NCI-H1417 (cell line): ENCODE measurements at places on chromosomes 3 and 15.

GRCh38 chr3:17432236-17432635 is 310.2 kb downstream of the TBC1D5 start:
- DNase-seq = peak; percentile 7

DNA sequence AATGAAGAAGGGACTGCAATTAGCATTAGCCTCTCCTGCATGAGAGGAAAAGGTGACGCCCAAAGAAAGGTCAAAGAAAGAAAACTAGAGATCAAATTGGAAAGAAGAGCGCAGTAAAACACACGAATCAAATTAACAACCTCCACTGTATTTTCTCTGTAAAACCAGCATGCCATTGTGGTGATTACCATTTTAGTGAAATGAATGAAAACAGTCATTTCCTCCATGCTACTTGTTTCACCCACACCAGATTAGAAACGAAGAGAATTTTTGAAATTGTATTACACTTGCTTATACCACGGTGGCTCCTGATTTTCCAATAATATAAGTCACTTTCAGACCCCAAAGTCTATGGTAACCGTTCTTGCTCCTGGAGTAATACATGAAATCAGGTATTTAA is 71.6 kb downstream of the SUMF1 start:
- no peak for DNase-seq

- no peak for DNase-seq
These were observed 439.2 kb downstream of the PLOD2 start for GRCh38 chr3:145721815-145722214.

GRCh38 chr3:86234506-86235254 is 756.3 kb downstream of the VGLL3 start:
- no peak for DNase-seq

- DNase-seq = no peak
These were observed 348 bp upstream of the DPP8 start for GRCh38 chr15:65517866-65518207.

DNA sequence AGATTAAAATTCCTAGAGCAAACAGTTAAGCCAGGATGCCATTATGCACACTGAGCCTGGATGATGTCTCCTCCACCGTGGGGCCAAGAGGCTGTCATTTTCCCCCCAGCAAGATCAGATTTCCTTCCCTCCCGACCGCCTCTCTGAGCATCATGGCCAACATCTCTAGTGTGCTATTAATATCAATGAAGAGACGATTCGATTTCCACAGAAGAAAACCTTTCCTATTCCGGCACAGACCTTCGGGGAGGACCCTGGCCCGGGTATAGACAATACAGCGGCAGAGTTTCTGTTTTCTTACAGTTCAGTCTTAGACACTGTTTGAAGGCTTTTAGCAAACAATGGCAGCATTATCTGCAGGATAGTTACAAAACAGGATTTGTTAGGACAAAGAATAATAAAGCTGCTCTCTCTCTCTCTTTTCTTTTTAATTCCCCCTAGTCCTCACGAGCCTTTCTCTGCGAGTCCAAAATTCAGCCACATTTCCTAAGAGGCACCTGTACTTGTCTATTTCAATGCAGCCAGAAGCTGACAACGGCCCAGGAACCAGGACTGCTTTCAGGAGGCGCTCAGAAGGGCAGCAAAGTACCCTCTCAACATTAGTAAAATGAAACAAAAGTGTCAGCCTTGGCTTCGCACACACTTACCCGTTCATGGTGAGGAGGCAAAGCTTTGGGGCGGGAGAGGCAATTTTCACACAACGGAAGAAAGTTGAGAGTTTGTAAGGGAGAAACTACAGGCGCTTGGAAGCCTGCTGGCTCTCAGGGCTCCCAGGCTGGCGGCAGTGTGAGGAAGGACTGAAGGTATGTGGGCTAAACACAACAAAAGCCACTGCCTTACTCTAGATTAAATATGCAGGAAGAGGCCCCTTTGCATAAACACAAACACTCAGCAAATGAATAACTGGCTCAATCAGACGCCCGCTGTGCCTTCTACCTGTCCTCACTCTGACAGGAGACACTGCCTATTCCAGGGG is 278.0 kb downstream of the FOXP1 start:
- peak; percentile 41 for DNase-seq

GRCh38 chr15:48862705-48863104 is 15.2 kb upstream of the EID1 start:
- DNase-seq = no peak

GRCh38 chr15:101127506-101128076 is 124.3 kb downstream of the CHSY1 start:
- peak; percentile 42 for DNase-seq

- DNase-seq = no peak
These were observed 59.7 kb upstream of the GK5 start for GRCh38 chr3:142285083-142285517.

DNA sequence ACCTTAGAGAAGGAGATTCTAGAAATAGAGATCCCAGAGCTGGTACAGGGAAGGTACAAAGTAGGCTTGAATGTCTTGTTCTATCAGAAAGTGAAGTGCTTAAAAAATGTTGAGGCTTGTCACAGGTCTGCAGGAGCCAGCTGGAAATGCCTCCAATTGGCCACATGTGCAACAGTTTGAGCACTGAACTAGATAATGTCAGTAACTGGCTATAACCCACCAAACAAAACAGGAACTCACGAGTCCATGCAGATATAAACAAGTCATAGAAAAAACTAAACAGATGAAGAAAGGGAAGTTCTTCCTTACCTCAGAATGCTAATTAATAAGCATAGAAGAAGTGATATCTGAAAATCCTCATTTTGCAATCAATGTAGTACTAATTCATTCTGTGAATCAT is 11.9 kb upstream of the TF start:
- DNase-seq = no peak

DNA sequence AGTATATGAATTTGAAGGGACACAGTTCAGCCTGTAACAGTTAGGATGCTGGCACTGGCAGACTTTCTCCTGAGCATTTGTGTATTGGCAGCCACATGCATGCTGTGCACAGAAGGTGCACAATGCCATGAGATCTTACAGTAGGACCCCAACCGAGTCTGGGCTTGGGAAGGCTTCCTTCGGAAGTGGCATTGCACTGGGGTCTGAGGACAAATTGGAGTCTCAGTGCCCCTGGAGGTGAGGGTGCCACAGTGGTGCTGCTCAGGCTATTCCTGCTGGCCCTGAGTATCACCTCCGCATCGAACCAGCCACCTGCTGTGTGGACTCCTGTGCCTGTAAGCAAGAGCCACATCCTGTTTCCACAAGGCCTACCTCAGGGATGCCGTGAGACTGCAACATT is 99.5 kb downstream of the DNAJB8 start:
- DNase-seq = no peak

- DNase-seq = peak; percentile 63
These were observed 7.6 kb downstream of the PFKFB4 start for GRCh38 chr3:48548729-48549705.

- no peak for DNase-seq
These were observed 234.8 kb upstream of the GADL1 start for GRCh38 chr3:31129241-31129640.

DNA sequence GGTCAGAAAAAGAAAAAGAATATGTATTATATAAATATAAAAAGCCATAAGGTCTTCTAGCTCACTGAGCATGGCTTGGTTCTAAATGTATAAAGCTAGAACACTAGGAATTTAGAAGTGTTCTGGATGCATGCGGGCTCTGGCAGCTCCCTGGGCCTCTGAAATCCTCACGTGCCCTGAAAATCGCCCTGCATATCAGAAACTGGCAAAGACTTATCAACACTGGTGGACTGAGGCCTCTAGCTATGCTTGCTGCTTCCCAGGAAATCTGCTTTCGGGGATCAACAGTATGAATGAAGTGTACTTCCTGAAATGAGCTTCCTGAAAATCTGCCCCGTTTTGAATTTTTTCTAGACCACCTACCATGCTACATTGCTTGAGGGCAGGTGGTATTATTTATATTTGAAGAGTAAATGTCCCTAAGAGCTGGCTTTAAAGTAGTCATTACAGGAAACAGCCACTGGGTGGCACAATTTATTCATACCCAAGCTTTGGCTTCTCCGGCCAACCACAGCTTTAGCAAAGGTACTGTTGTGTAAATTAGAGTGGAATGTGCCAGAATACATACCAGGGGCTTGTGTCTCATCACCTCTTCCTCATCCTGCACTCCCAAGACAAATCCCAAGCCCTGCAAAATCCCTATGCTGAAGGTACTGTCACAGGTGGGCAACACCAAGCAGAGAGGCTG is 17.7 kb downstream of the CRTAP start:
- peak; percentile 20 for DNase-seq

DNA sequence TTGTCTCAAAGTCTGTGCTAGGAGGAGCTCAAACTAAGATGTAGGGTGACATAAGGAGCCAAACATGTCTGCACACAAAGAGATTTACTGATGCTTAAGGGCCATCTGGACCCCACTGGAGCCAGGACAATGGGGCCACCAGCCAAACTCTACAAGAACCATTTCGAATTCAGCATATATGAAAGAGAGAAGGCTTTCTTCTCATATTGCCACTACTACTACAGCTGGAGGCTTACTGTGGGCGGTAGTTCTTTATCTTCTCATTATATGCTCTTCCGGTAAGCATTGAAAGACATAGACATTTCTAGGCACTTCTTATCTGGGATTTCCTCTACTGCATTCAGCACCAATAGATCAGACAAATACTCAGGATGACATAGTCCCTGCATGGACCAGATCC is 404.4 kb upstream of the PROK2 start:
- no peak for DNase-seq

- DNase-seq = peak; percentile 88
These were observed 623 bp downstream of the ZNF639 start for GRCh38 chr3:179323197-179324110.

- peak; percentile 3 for DNase-seq
These were observed 8.5 kb downstream of the CDCP1 start for GRCh38 chr3:45137656-45138181.

DNA sequence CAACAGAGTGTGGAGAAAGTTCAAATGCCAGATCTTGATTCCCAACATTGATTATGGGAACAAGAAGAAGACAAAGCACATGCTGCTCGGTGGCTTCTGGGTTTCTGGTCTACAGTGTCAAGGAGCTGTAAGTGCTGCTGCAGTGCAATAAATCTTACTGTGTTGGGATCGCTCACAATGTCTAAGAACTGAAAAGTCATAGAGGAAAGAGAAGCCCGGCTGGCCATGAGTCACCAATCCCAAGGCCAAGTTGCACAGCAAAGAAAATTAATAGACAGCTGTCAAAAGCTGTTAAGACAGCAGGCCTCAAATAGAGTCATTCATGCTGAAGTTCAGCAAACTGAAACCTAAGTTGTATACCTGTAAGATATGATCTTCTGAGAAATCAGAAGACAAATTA is 33.2 kb upstream of the SPPL2A start:
- no peak for DNase-seq

DNA sequence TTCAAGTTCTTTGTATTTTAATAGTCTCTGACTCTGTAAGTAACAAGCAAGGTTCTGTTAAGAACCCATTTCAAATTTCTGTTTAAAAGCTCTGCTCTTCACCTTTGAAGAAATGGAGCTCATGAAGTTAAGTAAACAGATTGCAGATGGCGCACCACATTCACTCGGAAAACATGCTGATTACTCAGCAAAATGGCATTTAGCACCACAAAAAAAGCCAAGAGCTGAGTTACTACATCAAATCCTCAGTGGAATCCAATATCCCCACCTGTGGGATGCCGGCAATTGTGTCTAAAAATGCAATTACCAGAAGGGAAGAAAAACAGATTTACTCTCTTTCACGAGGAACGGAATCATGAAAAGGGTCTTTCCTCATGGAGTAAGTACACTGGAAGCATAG is 758.0 kb downstream of the NTRK3 start:
- no peak for DNase-seq

GRCh38 chr3:53196575-53197407 is 35.8 kb downstream of the PRKCD start:
- DNase-seq = no peak

DNA sequence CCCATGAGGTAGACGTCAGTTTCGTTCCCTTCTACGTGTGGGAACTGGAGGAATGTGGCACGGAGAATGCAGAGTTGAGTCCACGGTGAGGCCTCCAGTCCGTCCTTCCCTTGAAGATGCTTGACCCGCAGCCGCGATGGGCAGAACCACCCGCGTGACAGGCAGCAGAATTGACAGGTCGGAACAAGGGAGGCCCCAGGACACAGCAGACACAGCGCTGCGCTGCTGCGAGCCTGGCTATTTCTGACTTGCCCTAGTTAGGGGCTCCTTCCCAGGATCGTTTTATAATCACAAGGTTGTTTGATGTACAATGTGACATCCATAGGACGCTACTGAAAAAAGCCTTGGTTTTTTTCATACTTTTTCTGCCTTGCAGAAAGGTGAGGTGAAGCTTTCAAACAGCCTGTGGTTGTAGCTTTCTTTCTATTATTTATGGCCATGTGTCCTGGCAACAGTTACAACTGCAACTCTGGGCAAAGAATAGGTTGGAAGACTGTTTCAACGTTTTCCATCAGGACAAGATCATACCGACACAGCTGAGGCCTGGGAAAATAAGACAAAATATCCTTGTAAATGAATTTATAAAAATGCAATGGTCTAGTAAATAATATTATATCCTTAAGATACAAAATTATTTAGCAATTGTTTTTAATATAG is 9.6 kb upstream of the TMEM41A start:
- DNase-seq = no peak

DNA sequence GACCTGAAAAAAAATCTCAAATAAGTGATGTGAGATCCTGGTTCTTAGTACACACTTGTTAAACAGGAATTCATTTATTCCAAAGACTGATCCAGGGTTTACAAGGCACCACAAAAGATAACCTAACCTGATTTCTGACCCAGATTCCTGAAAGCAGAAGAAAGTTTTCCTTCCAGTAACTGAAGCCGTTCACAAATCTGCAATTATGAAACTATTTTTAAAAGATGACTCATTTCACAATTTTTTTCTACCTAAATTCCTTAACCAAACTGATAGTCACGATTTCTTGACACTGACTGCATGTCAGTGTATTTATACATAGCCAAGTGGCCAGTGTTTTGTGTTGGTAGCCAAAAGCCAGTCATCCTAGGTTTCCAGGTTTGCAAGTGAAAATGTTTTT is 17.1 kb downstream of the SLC9A9 start:
- no peak for DNase-seq

DNA sequence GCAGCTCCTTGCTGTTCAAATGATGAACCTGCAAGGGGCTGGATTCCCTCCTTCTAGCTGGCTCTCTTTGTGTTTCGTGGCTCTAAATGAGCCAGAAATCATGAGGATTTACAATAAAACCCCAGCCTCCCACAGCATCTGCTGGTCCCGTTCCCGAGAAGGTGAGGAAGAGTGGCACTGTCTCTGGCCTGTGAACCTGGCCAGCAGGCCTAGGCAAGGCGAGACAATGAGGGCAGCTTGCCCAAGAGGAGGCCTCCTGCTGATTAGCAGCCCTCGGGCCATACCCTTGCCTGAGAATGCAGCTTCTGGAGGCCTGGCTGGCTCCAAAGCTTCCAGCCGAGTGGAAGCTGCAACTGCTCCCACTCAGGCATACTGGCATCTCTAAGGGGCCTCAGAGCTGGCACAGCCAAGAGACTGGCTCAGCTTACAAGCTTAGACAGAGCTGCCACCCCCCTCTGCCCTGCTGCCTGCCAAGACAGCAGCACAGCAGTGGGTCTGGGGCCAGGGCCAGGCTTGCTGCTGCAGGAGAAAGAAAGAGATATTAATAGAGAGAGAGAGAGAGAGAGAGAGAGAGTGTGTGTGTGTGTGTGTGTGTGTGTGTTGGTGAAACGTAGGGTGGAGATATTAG is 76.5 kb downstream of the HMG20A start:
- DNase-seq = no peak

- no peak for DNase-seq
These were observed 13.3 kb downstream of the PIK3R4 start for GRCh38 chr3:130733236-130733875.

- no peak for DNase-seq
These were observed 62.3 kb downstream of the MCTP2 start for GRCh38 chr15:94293411-94294402.

- no peak for DNase-seq
These were observed 30.4 kb downstream of the NFKBIZ start for GRCh38 chr3:101879623-101880284.
